ENCODE measurements at places on chromosomes 11 and 22.

DNA sequence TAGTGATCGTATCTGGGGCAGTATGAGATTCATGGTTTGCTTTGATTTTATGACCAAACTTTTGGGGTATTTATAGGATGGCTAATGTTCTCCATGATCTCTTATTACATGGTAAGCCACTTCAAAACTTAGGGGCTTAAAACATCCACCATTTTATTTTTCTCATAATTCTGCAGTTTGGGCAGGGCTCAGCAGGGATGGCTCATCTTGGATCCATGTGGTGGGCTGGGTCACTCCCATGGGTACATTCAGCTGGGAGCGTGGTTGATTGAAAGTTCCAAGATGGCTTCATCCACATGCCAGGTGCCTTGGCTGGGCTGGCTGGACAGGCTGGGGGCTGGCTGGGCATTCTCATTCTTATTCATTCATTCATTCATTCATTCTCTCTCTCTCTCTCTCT lies 30.5 kb upstream of the FGF19 start:
- no peaks in the 10 kb centered on the region for H3K36me3 ChIP-seq
- H3K4me1 ChIP-seq: no peaks in the 10 kb centered on the region
- H3K4me3 ChIP-seq: no peak overlapping the region

- H3K27ac ChIP-seq: no peak overlapping the region
- H3K36me3 ChIP-seq: peaks cover 84% of the 10 kb centered on the region
- no peak for DNase-seq
- H3K4me3 ChIP-seq: no peak overlapping the region
- H3K4me1 ChIP-seq: peaks cover 10% of the 10 kb centered on the region
Measured at GRCh38 chr22:24325105-24325757, 54.6 kb downstream of the SPECC1L start.

GRCh38 chr11:78061088-78061920 lies 2.4 kb upstream of the THRSP start:
- H3K4me1 ChIP-seq: no peaks in the 10 kb centered on the region
- no peaks in the 10 kb centered on the region for H3K36me3 ChIP-seq
- H3K27ac ChIP-seq: no peak overlapping the region
- no peaks in the 10 kb centered on the region for H3K27me3 ChIP-seq

- DNase-seq: no peak
- no peak overlapping the region for H3K4me3 ChIP-seq
- no peaks in the 10 kb centered on the region for H3K36me3 ChIP-seq
- H3K4me1 ChIP-seq: no peaks in the 10 kb centered on the region
Measured at GRCh38 chr22:43236411-43237166, 49.7 kb upstream of the TTLL12 start.

DNA sequence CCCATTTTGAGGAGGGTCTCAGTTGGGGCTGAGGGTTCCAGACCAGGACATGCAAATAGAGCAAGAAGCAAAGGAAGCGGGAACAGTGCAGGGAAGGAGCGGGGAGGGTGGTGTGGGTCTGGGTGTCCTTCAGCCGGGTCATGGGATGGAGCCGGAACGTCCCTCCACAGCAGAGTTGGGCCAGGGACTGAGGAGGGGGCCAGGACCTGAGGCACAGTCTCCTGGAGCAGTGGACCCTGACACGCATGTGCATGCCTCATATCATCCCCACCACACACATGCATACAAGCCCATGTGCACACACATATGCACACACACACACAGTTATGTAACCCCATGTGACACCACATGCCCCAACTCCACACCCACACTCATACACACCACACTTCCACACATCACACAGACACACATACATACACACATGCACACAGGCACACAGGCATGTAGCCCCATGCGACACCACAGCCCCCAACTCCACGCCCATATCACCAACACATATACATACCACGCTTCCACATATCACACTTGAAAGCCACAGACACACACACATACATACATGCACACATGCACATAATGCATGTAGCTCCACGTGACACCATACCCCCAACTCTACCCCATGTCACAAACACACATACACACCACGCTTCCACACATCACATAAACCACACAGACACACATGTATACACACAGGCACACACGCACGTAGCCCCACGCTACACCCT lies 1026.6 kb downstream of the BRD1 start:
- no peak for DNase-seq
- peaks cover 11% of the 10 kb centered on the region for H3K27me3 ChIP-seq
- H3K27ac ChIP-seq: no peak overlapping the region
- H3K4me1 ChIP-seq: no peaks in the 10 kb centered on the region
- H3K36me3 ChIP-seq: no peaks in the 10 kb centered on the region

DNA sequence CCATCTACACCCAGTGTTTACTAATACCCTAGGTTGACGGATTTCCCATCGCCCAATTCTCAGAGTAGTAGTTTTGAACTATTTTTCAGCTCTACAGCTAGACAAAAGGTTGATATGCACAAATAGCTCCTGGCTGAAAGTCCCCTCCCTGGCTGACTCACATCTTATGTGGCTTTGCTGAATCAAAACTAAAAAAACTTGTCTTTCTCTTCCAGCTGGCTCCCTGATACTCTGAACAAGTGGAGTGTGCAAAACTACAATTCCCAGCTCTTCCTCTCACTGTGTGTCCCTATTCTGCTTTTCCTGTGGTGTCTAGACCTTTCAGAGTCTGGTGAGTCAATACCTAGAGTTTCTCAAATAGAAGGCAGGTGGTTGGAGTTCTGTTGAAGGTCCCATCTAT lies 12.7 kb upstream of the LARGE1 start:
- no peaks in the 10 kb centered on the region for H3K36me3 ChIP-seq
- no peak overlapping the region for H3K4me3 ChIP-seq
- DNase-seq: no peak

- no peak overlapping the region for H3K4me3 ChIP-seq
- H3K36me3 ChIP-seq: no peaks in the 10 kb centered on the region
- no peak overlapping the region for H3K27ac ChIP-seq
- peaks cover 2% of the 10 kb centered on the region for H3K4me1 ChIP-seq
Measured at GRCh38 chr22:50485221-50486131, 1.2 kb upstream of the MIOX start.

Data from naive thymus-derived CD8-positive, alpha-beta T cell (primary cell).